ENCODE measurements at places on chromosomes 1 and 21.

- DNase-seq: no peak
Measured at GRCh38 chr1:30522031-30523004, 201.1 kb downstream of the MATN1 start.

DNA sequence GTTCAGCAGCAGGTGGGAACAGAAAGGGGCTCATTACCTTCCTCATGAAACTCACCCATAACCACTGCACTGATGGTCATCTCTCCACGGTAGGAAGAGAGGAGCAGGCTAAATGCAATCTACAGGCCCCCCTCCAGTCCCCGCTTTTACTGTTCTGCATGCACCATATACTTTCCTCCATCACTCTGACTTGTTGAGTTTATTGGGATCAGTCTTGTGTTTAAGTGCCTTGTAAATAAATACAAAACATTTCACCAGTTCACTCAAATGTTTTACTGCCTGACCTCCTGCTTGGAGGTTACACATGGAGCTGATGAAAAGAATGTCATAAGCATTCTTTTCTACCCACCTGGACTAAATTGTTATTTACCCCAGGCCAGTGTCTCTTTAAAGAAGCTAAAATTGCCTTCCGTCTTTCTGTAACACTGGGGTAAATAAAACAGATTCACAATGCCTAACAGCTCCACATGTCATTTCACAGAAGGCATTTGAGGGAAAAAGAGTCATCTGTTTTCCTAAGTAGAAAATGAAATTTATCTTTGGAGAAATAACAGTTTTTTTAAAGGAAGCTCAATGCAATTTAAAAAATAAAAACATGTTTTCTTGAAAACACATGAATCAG lies 30.7 kb downstream of the PTPN14 start:
- DNase-seq: no peak

DNA sequence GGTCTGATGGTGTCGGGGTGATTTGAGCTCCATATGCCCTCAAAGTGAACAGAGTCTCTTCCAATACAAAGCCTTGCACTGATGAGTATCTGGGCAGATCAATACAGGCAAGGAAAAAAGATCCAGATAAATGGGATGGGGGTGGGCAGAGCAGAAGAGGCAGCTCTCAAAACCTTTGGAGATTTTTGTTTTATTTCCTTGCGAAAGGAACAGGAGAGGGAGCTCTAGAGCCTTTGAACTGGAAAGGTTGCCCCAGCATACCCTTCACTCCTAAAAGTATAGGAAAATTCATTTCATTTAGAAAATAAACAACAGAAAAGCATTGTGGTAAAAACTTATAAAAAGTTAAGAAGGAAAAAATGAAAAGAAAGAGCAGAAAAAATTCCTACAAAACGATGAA lies 31.4 kb upstream of the OLIG2 start:
- no peak for DNase-seq

DNA sequence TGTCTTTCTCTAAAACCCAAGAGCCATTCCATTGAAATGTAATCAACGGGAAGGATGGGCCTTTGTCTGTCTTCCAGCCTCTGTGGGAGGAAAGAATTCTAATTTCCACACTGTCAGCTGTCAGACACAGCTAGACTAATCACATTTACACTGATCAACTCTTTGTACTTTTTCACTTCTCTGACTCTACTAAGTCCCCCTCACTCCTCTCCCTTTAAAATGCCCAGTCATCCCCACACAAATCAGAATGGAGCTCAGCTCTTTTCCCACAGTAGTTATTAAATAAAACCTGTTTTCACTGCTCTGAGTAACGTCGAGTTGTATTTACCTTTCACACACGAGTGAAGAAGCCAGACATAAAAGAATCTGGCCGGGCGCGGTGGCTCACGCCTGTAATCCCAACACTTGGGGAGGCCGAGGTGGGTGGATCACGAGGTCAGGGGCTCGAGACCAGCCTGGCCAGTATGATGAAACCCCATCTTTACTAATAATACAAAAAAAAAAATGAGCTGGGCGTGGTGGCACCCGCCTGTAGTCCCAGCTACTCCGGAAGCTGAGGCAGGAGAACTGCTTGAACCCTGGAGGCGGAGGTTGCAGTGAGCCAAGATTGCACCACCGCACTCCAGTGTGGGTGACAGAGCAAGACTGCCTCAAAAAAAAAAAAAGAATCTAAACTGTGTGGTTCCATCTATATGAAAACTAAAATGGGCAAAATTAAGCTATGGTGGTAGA lies 13.3 kb downstream of the ZBTB8OS start:
- no peak for DNase-seq

GRCh38 chr21:29295066-29295650 lies 3.6 kb upstream of the BACH1 start:
- DNase-seq: no peak

- no peak for DNase-seq
Measured at GRCh38 chr1:15354580-15354965, 55.1 kb upstream of the EFHD2 start.

GRCh38 chr1:234175363-234175762 lies 197.9 kb upstream of the COA6 start:
- DNase-seq: no peak

DNA sequence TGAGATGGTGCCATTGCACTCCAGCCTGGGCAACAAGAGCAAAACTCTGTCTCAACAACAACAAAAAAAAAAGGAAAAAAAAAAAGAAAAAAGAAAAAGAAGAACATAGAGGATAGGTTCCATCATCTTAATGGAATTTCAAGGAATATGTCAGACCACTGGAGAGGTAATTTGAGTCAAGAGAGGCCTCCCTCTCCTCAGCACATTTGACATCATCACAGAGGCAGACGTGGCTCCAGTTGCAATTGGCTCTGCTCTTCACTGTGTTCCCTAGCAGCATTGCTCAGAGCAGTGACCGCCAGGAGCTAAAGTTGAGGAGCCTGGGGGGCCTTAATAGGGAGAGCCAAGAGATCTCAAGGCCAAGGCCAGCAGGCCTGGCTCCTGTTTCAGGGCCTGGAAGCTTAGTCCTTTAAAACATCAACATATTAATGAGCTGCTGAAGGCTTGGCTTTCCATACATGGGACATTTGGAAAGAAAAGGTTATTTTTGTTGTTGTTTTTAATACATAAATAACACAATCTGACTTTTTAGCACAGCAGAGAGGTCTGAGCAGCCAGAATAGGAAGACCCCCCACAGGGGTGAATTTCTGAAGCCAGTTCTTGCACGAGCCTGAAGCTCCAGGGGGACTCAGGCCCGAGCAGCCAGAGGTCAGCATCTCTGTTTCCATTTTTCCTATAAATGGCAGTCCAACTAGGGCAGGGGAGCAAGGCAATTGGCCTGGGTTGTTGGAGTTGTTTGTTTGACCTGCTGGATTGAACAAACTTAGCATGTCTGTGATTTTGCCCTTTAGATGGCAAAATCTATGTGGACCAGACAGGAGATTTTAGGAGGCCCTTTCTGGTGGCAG lies 118.3 kb upstream of the FGGY start:
- DNase-seq: no peak

- peak; percentile 61 for DNase-seq
Measured at GRCh38 chr21:30340714-30341573, 3.5 kb upstream of the KRTAP27-1 start.

- no peak for DNase-seq
Measured at GRCh38 chr21:45899317-45900033, 82.1 kb upstream of the COL6A1 start.

DNA sequence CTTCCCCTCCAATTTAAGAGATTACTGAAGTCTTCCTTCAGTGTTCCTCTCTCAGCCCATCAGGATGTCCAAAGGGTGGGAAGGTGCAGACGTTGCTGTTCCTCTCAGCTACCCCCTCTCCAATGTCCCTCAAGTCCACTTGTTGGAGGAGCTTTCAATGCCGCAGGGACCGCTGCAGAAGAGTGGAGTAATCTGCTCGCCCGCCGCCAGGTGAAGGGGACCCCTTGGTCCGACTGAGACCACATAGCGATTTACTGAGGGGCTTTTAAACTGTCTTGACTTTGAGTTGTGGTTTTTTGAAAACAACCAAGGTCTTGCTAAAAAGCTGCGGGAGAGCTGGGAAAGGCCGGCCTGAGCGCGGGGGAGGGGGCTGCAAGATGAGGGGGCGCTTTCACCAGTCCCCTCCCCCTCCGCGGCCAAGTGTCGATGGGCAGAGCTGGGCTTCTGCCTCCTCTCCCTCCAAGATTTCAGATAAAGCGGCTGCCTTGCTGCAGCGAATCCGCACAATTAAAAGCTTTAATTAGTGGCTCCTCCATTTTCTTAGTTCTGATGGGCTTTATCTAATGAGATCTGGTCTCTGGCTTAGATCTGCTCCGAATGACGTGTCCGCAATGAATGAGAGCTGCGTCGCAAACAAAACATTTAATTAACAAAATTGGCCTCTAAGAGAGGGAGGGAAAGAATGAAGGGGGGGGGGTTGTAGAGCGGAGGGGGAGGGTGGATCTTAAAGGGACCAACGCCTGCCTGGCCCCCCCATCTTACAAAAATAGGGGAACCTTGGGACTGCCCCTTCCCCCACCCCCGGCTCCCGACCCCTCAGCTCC lies 5.9 kb downstream of the LMO4 start:
- peak; percentile 46 for DNase-seq

DNA sequence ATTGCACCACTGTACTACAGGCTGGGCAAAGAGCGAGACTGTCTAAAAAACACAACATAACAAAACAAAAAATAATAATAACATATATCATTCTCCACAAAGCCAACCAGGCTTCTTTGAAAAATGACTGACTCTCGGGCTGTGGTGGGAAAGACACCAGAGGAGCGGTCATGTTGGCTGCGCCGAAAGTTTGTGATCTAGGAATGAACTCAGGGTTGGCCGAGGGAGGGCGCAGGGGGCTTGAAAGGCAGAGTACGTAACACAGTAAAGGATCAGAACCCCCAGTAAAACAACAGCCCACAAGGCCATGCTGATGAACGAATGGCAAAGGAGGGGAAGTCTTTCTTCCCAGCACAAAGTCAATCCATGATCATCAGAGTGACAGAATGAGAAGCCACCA lies 4.7 kb downstream of the SLC35E2B start:
- DNase-seq: no peak

DNA sequence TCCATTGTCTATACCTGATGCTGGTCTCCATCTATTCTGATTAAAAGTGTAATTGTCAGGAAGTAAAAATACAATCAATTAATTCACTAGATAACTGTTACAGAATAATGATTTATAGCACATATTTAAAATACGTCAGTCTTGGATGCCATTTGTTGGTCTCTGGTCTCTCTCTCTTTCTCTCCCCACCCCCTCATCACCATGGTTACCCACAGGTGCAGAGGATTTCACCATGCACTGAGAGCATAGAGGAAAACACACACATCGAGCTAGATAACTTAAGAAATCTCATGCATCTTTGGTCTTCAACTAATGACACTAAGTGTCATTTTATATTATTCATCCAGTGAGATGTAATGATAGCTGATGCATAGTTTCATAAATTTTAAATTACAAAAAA lies 33.4 kb downstream of the LRRC53 start:
- no peak for DNase-seq

GRCh38 chr21:16588433-16588860 lies 858.7 kb downstream of the USP25 start:
- peak; percentile 48 for DNase-seq

- no peak for DNase-seq
Measured at GRCh38 chr1:35432231-35432630, 125.0 kb downstream of the KIAA0319L start.

DNA sequence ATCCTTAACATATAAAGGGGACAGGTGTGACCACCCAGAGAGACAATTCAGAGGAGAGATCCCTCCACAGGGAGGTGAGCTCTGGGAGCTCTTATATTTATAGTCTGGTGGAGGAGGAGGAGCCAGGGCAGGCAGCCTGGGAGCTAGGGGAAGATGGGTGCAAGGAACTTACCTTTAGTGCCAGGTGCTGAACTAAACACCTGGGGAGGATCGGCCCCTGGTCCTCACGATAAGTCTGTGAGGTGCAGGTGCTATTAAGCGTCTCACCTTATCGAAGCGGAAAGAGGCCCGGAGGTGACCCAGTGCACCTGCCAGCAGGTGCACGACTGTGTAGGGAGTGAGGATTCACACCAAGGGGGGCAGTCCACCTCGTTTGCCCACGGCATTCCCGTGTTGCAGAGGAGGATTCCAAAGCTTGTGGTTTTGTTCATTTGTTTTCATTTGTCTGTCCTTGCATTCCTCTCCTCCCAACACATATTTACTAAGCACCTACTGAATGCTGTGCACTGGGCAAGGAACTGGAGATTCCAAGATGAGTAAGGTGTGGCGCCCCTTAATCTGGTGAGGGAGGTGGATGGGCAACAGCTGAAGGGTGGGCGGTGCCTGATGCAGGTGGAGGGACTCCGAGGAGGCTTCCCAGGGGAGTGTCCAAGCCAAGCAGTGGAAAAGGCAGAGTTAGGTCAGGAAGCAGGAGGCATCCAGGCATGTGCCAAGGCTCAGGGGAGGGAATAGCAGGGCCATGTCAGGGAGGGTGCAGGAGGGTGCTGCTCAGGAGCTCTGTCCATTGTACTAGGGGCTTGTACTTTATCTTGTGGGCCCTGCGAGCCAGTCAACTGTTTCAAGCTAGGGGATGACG lies 11.5 kb downstream of the ARHGEF10L start:
- no peak for DNase-seq

- DNase-seq: no peak
Measured at GRCh38 chr1:101704895-101705294, 291.8 kb downstream of the OLFM3 start.

DNA sequence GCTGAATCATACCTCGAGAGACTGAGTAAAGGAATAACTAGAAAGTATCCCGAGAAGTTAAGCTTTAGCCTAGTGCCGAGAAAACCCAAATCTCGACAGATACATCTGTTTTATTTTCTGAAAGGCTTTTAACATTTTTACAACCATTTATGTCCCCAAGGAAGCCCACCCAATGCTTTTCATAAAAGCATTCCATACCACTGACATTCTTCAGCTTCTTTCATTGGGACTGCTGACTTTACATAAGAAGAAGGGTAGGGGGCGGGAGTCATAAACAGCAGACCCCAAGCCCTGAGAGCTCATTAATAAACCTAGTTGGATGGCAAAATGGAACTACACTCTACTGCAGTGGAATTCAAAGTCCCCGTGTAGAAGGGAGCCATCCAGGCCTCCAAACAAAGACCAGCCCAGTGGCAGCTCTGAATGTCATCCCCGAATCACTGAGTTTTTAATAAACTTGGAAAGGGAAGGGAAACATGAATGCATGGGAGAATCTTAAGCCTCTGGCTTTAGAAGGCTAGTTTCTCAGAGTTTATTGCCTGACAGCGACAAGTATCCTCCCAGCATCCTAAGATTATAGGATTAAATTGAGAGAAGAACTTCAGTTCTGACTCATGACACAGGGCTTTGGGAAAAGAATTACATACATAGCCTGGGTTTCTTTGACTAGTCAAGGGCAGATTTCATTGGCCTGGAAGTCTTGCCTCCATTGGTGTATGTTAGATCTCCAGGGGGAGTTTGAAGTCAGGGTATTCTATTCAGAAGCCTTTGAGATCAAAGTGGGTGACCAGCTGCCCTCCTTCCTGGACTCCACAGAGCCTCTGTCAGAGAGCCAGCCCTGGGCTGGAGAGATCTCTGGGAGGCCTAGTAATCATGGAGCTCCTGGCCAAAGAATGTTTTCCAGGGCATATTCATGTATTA lies 3.7 kb downstream of the ATF3 start:
- DNase-seq: no peak

DNA sequence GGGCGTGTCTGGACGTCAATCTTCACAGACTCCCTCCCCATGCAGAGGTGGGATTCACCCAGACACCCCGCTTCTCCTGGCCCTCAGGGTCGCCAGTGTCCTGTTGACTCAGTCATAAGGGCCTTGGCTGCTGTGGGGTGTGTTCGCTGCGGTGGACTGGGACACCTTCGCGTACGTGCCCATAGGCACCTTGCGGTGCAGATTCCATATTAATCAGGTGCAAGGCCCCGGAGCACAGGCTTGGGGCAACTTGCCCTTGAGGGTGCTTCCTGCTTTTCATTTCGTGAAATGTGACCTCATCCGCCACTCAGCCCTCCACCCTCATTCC lies 398 bp upstream of the SLC30A10 start:
- no peak for DNase-seq
